ENCODE measurements at places on chromosomes 6 and 20.

DNA sequence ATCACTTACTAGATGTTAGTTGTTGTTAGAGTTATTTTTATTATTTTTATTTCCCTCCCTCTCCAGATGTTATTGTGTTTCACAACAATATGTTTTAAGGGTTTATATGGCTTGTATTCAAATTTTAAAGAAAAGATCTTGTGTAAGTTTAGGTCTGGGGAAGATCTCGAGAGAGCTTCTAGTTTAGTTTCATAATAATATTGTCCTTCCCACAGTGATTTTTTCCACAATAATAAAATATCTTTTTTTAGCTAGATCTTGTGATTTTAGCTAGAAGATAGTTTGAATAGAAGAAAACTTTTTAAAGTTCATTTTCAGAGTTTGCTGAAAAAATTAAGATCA lies 55.0 kb downstream of the ADGRG6 start:
- no peak for DNase-seq

- DNase-seq: no peak
Observed at GRCh38 chr20:33249456-33249855, 13.7 kb downstream of the BPIFA1 start.

DNA sequence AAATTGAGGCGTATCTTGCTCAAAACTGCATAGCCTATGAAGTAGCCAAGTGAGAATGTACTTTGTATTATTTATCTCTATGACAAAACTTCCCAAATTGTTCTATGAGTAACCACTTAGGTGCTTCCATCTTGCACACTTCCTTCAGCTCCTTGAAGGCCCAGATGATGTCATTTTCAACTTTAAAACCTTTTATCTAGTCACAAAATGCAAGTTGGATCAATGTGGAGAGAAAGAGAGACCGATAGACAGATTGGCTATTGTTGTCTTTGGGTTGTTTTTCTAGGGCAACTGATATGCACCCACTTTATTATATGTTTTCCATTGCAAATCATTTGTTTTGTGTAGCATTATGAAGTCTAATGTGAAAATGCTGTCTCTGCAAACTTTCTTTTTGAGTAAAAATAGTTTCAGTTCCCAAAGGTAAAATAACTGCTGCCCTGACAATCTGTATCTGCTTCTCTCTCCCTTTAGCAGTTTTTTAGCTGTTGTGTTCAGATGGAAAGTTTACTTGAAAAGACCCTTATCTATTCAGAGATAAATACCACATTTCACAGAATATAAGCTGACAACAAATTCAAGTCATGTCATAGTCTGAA lies 73.7 kb upstream of the CITED2 start:
- no peak for DNase-seq

DNA sequence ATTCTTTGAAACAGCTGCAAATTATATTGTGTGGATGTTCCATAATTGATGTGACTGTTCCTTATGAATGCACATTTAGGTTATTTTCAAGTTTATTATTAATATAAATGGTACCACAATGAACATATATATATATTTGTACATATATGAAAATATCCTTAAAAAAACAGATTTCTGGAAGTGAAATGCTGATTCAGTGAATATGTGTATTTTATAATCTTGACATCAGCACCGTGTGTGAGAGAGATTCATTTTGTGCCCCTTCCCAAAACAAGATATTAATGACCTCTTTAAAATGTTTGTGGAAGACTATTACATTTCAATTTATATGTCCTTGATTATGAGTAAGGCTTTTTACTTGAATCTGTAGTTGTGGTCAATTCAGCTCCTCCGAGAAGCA lies 75.7 kb upstream of the PTPRT start:
- no peak for DNase-seq

DNA sequence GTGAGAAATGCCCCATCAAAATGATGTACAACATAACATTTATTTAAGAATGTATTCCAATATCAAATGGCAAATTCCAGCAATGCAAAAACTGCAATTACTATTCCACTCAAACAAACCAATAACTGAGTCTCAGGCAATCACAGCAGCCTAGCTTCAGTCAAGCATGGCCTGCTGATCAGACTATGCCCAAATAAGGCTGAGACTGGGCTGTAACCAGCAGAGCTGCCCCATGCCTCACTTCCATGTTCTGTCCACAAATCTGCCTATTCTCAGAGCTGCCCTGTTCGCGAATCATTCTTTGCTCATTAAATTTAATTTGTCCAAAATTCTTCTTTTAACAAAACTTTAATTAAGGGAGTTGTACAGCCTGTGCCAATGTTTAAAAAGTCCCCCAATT lies 155.4 kb downstream of the FNDC1 start:
- no peak for DNase-seq

DNA sequence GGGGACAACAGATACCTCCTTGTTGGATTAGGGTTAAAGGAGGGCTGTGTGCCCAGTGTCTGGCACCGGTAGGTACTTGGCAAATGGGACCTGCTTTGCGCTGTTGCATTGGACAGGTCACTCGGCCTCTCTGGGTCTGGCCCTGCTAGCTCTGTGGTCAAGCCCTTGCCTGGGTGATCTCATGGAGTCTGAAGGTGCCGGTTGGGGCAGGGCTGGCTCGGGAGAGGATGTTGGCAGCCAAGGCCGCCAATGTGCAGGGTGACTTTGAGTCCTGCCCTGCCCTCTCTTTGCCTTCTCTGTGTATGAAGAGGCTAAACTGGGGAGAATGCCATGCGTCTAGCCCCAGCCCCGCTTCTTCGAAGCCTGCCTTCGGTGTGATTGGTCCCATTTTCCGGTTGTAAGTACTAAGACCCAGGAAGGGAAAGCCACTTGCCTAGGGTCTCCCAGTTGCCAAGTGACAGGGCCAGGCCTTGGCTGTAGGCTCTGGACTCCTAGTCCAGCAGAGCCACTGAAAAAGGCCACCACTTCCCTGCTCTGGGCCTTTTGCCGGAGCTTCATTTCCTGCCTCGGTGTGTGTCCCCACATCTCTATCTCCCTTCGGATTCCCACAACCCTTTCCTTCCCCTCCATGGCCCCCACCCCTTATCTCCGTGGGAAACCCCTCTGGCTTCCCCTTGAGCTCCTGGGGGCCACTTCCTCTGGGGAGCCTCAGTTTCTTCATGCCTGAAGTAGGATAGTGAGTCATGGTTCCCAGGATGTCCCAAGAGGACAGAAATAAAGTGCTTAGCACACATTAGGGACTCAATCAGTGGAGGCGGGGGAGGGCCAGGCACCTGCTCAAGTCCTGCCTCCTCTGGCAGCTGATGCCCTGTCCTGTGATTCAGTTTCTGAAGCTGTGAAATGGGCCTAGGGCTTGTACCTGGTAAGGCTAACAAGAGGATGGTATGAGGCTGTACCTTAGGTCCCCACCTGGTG lies 3.9 kb downstream of the SRC start:
- no peak for DNase-seq

- no peak for DNase-seq
Observed at GRCh38 chr6:91081452-91082067, 494.7 kb upstream of the MAP3K7 start.

DNA sequence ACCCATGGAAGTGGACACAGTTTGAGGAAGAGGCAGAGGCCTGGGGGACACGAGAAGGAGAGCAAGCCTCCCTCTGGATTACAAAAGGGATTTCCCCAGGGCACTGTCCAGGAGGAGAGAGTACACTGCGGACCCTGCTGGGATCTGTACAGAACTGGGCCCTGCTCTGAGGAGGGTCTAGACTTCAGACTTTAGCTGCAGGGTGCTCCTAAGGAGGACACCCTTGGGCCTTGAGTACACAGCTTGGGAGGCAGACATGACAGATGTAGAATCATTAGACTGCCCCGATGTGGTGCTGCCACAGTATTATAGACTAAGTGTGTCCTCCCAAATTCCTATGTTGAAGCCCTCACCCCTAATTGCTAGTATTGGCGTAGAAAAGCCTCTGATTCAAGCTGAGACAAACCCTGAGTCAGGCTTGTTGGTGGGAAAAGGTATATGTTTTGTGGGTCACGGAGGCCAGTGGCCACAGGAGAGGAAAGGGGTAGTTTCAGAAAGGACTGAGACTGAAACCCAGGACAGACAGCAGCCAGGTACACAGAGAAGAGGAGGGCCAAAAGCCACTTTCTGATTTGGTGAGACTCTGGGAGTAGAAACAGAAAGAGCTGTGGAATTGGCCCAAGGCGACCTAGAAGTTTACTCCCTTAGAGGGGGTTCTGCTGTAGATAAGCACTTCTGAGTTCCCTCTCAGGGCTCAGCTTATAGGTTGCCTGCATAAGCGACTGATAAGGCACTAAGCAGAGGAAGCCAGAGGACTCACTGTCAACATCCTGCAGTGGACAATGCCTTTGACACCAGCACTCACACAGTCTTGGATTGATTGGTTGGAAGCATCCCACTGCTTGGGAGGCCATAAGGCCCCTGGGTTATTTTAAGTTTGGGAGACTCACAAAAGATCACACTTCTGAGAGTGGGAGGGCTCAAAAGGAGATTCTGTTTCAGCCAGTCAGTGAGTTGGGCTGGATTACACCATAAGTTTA lies 16.5 kb upstream of the SH3BGRL2 start:
- DNase-seq: no peak

- no peak for DNase-seq
Observed at GRCh38 chr6:152984513-152984872, 1.7 kb upstream of the FBXO5 start.

- DNase-seq: no peak
Observed at GRCh38 chr6:167235005-167235404, 56.1 kb upstream of the UNC93A start.

- no peak for DNase-seq
Observed at GRCh38 chr6:3516092-3516491, 59.2 kb upstream of the SLC22A23 start.

DNA sequence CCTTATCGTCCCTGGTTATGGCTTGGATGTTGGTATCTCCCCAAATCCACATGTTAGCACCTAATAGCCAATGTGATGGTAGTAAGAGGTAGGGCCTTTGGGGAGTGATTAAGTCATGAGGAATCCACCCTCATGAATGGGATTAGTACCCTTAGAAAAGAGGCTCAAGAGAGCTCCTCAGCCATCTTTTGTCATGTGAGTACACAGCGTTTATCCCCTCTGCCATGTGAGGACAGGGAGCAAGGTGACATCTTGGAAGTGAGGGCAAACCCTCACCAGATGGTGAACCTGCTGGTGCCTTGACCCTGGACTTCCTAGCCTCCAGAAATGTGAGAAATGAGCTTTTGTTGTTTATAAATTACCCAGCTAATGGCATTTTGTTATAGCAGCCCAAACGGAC lies 16.1 kb upstream of the SIRPB2 start:
- DNase-seq: no peak

Data from stimulated activated CD8-positive, alpha-beta memory T cell treated with anti-CD3 and anti-CD28 coated beads, Interleukin-4, amount 100 ng/mL, for 1 hour (primary cell).